SW 1271 (cell line): ENCODE measurements at places on chromosomes 5 and 9.

GRCh38 chr9:114098021-114098935 is 814 bp downstream of the KIF12 start:
- no peak for DNase-seq

GRCh38 chr5:38806775-38807258 is 39.0 kb upstream of the OSMR start:
- DNase-seq, result peak; percentile 96

GRCh38 chr9:14906644-14907359 is 3.4 kb downstream of the FREM1 start:
- no peak for DNase-seq

- DNase-seq, result no peak
Measured at GRCh38 chr9:17291766-17292165, 156.9 kb downstream of the CNTLN start.

GRCh38 chr5:87524217-87524616 is 111.5 kb upstream of the CCNH start:
- no peak for DNase-seq

- no peak for DNase-seq
Measured at GRCh38 chr5:113508756-113509155, 4.7 kb upstream of the YTHDC2 start.

DNA sequence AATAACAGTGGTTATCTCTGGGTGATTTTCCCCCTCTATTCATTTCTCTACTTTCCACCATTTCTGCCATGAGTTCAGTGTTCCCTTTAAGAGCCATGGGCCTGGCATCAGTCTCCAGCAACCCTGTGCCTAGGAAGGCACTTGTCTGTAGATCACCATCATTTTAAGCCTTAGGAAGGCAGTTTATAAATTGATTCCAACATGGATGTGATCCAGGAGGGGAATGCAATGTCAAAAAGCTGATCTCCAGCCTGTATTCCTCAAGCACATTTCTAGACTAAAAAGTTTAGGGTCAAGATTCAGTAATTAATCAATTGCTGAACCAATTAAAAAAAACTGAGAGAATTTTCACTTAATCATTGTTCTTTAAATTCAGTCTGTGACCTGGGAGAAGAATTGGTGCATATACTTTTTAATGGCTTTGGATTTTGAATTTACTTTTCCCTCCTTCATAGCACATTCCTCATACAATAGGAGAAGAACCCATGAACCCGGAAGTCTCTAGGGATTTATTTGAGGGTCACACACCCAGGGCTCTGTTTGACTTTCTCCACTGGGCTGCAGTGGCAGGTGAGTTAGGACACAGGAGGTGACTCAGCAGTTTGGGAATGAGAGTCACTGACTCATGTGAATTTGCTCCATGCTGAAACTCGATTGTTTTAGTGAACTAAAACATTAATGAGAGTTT is 6.1 kb upstream of the ERMP1 start:
- no peak for DNase-seq

DNA sequence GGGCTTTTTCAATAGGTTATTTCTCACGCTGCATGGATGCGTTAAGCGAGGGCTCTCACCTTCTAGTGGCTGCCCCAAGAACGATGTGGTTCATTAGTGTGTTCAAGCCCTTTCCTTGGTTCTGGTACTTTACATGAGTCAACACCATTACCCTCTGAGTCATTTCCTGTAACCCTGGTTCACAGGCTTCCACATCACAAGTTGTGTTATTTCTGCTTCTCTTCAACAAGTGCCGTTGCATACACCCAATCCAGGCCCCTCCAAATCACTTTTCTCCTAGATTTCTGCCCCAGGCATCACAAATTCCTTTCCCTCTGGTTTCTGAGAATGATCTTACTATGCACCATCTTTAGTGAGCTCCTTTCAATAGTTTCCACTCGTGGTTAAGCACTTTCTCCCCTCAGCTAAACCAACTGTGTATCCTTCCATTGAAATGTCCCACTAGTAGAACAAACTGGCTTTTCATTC is 69.5 kb upstream of the RAD23B start:
- DNase-seq, result peak; percentile 91

- no peak for DNase-seq
Measured at GRCh38 chr9:4292781-4293180, 7.1 kb downstream of the GLIS3 start.

GRCh38 chr5:73777192-73777591 is 151.2 kb downstream of the ARHGEF28 start:
- no peak for DNase-seq

- DNase-seq, result no peak
Measured at GRCh38 chr5:179605026-179605833, 18.2 kb downstream of the HNRNPH1 start.

- DNase-seq, result no peak
Measured at GRCh38 chr5:80078921-80079320, 43.8 kb downstream of the THBS4 start.

DNA sequence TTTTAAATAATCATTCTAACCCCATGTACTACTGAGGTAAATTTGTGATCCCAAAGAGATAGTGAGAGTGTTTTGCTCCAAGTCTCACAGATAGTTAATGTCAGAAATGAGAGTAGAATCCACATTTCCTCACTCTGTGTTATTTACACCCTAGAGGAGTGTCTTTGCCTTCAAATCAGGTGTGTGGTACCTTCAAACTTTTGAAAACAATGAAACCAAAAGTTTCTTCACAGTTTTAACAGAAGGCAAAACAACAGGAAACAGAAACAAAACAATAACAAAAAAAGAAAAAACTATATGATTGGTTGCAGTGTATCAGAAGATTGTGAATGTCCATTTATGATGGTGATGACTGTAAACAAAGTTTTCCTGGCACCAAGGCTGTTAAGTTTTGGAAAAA is 85.9 kb downstream of the ERBIN start:
- no peak for DNase-seq

DNA sequence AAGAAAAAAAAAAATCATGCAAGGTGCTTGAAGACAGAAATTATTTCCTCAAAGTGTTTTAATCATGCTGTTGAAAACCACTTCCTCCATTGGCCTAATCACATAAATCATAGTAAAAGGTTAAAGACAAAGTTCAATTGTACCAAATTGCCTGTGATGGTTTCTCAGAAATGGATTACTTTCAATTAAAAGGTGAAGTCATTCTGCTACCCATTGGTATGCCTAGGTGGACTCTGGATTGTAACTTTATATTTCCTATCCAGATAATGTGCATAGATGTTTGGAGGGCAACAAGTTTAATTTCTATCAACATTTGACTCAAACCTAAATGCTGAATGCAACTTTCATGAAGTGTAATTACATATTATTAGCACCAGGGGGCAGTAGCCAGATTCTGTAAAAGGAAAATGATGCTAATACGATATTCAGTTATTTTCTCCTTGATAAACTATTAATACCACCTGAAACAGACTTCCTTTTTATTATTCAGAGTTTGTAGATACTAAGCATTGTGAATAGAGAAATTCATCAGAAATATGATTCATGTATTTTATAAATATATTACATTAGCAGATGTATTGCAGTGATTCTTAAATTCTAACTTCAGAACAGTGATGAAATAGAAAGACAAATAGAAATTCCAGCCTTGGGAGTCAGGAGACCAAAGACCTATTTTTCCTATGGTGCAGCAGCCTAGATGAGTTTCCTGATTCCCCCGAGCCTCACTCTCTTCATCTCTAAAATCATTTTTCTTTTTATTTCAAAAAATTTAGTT is 148.2 kb downstream of the CAAP1 start:
- DNase-seq, result peak; percentile 20

DNA sequence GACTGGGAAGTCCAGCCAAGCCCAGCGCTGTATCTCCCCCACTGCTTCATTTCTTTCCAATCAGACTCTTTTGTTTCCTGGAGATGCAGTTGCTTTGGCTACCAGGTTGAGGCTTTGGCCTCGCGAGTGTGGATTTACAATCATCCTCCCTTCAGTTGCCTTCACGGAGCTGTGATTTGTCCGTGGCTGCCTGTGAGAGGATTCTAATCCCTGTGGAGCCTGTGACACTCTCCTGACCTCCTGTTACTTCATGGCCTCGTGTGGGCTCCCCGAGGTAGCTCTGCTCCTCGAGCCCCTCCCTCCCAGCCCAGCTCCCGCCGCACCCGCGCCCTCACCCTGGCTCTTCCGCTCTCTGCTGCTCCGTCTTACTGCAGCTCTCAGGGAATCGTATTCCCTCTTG is 107.2 kb upstream of the STC2 start:
- DNase-seq, result no peak

DNA sequence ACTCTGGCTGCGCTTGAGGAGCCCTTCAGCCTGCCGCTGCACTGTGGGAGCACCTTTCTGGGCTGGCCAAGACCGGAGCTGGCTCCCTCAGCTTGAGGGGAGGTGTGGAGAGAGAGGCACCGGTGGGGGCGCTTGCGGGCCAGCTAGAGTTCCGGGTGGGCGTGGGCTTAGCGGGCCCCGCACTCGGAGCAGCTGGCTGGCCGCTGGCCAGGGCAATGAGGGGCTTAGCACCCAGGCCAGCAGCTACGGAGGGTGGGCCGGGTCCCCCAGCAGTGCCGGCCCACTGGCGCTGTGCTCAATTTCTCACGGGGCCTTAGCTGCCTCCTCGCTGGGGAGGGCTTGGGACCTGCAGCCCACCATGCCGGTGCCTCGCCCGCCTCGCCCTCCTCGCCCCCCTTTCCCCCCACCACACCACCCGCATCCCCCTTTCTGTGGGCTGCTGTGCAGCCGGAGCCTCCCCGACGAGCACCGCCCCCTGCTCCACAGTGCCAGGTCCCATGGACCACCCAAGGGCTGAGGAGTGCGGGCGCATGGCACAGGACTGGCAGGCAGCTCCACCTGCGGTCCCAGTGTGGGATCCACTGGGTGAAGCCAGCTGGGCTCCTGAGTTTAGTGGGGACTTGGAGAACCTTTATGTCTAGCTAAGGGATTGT is 954.5 kb downstream of the DTWD2 start:
- no peak for DNase-seq

DNA sequence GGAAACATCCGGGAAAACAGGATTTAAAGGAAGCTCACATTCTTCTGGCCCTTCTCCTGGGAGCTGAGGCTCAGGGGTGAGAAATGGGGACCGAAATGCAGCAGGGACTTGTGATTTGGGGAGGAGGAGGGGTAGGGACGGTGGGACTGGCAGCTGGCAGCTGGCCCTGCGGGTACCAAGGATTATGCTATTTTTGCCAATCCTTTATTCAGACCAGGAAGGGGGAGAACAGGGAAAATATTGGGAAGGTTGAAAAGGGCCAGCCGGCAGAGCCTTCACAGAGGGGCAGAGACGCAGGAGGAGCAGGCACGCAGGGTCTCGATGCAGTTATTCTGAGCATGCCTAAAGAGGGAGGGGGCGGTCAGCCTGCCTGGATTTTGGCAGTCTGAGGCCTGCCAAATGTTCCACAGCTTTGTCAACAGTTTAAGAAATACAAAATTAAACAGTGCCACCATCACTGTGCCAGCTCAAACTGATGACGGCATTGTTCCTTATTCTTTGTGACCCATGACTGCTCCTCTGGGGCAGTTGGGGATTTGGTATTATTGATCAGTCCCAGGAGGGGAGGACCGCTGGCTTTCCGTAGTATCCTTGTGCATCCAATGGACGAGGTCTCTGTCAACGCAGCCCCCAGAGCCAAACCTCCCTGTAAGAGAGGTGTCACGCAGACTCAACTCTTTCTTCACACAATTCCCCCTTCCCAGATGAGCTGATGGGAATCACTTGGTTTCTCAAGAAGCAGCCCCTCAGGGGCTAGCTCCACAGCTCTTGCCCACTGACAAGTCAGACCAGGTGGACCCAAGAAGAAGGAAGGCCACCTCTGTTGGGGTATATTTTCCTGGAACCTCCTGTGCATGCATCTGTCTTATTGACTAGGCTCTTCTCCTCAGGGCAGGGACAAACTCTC is 553.3 kb downstream of the BNC2 start:
- DNase-seq, result no peak

- no peak for DNase-seq
Measured at GRCh38 chr5:154370119-154370518, 75.7 kb upstream of the SAP30L start.

GRCh38 chr5:159459132-159459627 is 128.9 kb upstream of the IL12B start:
- no peak for DNase-seq

- DNase-seq, result no peak
Measured at GRCh38 chr5:155733935-155734334, 593.0 kb upstream of the SGCD start.

GRCh38 chr9:114362394-114362793 is 25.4 kb downstream of the AKNA start:
- no peak for DNase-seq

DNA sequence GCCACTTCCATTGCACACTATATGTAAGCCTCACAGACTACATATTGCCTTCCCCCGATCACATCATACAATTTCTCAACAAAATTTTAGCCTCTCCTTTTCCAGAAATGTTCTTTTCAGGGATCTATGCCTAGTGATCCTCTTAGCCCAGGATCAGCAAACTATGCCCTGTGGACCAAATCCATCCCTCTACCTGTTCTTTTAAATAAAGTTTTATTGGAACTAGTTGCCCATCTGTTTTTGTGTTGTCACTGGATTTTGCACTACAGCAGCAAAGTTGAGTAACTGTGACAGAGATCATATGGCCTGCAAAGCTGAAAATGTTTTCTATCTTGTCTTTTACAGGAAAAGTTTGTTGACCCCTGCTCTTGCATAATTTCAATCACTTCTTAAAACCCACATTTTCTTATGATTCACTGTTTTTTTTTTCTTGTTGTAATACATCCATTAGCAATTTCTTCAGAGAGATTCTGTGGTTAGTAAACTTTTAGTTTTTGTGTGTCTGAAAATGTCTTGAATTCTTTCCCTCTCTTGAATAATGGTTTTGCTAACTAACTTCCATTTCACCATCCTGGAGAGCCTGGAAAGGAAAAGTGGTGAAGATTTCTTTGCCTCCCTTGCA is 7.1 kb downstream of the TXNDC8 start:
- DNase-seq, result no peak
